AG09319 (cell line): ENCODE measurements at places on chromosomes 7 and 10.

- no peak for DNase-seq
These were observed 58.6 kb downstream of the ADRB1 start for GRCh38 chr10:114102256-114102655.

- DNase-seq, result no peak
These were observed 35.6 kb downstream of the POLL start for GRCh38 chr10:101552442-101552841.

DNA sequence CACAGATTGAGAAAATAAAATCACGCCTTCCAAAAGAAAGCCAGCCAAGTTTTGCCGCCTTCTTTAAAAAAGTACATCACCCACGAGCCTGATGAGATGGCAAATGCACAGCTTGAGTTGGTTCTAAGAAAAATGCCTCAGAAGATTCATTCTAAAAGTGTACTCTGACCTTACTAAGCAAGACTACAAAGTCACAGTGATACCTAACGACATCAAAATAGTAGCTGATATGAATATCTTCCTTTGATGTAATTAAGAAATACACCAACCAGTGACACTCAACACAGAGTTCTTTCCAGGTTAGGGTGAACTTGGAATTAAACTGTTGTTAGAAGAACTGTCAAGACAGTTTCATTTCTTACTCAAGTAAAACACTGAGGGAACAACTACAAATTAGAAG lies 78.0 kb upstream of the AMPH start:
- no peak for DNase-seq

DNA sequence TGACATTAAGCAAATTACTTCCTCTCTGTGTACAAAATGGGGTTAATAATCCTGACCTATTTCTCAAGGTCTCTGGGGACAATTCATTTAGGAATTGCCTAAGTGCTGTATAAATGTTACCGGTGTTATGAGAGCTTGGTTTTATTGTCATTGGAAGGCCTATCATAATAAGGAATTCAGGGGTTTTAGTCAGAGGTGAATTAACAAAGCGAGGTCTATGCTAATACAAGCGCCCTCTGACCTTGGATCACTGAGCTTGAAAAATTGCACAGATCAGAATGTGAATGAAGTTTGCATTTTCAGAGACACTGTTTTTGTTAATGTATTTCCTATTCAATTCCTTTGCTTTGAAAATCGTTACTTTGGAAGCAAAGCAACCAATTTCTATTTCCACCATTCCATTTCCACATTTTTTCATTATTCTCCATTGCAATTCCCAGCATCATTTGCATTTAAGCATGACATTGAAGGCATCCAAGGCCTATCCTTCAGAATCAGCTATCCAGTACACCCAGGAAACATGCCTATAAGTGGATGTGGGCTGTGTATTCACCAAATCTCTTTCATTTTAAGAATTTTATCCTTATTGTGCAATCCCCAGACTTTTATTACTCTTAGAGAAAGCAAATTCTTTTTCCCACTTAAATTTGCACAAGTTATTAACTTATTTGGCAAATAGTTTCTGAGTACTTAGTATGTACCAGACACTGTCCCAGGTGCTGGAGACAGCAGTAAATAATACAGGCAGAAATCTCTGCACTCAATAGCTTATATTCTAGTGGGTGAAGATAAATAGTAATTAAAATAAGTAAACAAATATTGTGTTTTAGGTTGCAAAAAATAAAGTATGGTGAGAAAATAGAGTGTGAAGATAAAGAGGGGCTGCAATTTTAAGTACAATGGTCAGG lies 133.1 kb downstream of the NRCAM start:
- no peak for DNase-seq

DNA sequence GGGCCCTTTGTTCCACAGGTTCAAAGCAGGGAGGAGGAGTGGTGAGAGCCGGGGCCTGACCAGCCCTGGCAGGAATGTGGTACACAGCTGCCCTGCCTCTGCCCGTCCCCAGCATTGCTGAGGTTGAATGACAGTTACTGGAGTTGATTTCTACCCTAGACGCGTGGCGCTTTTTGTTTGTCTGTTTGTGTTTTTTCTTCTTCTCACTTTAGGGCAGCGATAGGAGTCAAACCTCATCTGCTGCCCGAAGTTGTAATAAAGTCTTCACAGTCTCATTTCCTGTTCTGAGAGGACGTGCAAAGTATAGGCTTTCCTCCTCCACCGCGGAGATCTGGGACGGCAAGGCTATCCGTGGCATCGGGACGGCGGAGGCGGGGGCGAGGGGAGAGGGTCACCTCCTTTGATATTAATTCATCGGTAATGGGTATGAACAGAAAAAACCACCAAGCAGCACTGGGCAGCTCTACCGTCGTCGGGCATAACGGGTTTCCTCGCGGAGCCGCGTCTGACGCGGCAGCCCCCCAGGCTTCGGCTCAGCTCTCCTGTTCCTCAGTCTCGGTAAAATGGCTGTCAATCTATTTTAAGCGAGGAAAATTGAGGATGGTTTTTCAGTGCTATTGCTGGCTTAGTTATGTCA lies 160.8 kb downstream of the LRMDA start:
- DNase-seq, result no peak

- no peak for DNase-seq
These were observed 90.4 kb downstream of the OSBPL3 start for GRCh38 chr7:24889611-24890010.

GRCh38 chr10:24456322-24456721 lies 247.4 kb downstream of the KIAA1217 start:
- DNase-seq, result no peak

- DNase-seq, result no peak
These were observed 11.2 kb downstream of the CASP2 start for GRCh38 chr7:143299346-143299745.

DNA sequence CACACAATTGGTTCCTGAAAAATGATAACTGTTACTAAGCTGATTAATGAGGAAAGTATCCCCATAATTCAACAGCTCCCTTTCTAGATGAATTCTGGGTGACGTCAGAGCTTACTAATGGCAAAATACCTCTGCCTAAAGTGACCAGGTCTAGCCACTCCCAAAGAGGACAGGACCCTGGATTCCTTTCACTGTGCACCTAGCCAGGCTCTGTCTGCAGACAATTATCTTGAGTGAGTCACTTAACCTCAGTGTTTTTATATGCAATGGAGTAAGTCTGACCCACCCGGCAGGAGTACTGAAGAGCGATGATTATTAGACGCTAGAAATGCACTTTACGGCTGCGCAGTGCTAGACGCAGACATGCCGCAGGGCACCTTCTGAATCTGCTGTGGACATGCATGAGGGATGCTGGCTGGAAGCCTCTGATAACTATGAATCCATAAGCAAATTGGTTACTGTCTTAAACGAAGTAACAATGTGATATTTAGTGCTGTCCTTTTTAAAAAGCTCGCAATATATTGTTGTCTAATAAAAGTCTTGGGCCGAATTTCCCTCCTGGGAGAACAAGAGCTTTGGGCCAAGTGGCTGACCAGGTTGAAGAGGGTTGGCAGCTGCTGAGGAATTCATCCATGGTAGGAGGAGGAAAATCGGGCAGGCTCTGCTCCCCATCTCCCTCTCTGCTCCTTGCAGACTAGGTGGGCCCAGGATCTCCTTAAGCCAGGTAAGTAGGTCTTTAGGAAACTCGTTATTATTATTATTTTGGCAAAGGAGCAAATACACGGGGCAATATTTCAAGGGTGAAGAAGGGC lies 4.6 kb upstream of the INPP5A start:
- DNase-seq, result no peak

- no peak for DNase-seq
These were observed 608.2 kb downstream of the GALNT17 start for GRCh38 chr7:71740174-71740560.

- DNase-seq, result no peak
These were observed 72.5 kb upstream of the UCN3 start for GRCh38 chr10:5292196-5292735.

DNA sequence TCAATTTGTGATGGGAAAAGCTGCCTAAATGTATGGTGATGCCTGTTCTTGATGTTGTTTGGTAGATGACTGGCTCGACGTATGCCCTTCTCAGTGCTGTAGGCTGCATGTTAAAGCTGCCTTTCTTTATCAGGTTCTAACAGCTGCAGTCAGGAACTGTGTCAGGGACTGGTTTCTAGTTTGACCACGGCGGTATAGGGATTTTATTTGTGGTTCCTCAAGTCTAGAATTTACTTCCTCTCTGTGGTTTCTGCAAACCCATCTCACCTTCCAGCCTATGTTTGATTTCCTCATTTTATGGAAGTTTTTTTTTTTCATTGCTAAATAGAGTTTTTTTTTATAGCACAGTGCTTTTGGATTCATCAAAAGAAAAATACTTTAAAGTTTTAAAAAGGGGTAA lies 26.5 kb downstream of the LMTK2 start:
- no peak for DNase-seq

- DNase-seq, result no peak
These were observed 65.5 kb downstream of the MLLT10 start for GRCh38 chr10:21599582-21599981.

DNA sequence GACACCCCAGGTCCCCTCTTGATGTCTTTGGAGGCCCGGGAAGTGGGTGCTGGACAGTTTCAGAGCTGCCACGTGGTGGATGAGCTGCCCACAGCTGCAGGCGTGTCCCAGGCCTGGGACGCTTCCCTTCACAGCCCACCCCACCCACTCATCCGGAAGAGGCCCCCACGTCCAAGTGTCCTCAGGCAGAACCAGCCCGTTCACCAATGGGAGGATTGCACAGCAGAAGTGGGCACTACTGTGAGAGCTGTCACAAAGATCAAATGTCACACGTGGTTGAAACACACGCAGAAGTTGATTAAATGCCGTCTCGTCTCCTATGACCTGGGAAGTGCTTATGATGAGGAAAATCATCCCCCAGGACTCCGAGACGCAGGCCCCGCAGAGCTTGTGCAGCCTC lies 52.9 kb downstream of the STK32C start:
- DNase-seq, result no peak

GRCh38 chr7:133561396-133561795 lies 308.5 kb downstream of the EXOC4 start:
- no peak for DNase-seq

DNA sequence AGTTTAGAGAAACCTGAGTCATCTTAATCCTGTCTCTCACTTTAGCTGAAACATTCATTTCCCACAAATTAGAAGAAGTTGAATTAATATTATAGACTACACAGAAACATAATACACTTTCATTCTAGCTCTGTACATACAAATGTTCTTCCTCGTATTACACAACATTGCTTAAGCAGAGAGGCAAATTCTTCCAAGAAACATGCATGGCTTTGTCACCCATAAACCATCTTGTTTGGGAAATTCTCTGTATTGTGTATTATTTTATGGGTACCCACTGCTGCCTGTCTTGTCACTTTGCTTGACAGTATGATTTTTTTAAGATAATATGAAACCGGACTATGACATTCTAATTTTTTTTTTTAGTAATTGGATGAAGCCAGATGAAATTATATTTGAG lies 104.0 kb downstream of the SRI start:
- DNase-seq, result no peak

DNA sequence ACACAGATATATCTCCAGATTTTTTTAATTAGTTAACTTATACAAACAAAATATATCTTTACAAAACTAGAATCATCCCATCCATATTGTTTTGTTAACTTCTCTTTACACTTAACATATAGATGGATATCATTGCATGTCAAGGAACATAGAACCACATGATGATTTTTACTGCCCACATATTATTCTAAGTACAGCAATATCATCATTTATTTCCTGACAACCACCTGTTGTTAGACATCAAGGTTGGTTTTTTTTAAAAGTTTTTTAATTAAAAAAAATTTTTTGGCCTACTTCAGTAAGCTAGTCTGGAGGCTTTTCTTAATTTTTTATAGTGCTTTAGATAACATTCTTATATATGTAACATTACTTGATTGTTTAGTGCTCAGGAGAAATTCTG lies 38.9 kb upstream of the BAMBI start:
- no peak for DNase-seq

GRCh38 chr7:99363286-99363685 lies 11.2 kb upstream of the ARPC1B start:
- DNase-seq, result no peak

- no peak for DNase-seq
These were observed 58.5 kb upstream of the IGFBP3 start for GRCh38 chr7:45979275-45980180.

DNA sequence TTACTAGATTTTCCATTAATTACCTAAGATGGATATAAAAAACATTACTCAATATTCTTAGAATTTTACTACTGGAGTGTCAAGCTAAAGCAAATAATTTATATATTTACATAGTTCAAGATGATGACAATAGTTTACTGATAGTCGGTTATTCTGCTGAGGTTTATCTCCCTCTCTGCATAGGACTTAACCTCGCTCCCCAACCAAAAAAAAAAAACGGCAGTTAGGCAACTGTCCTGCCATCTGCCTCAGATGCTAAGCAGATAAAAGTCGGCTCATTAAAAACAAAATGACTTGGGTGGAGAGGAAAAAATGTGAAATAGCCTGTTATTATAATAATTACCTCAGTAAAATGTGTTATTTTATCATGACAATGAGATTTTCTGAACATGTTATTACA lies 14.0 kb upstream of the ITGB8 start:
- DNase-seq, result no peak

GRCh38 chr7:29920491-29920890 lies 69.1 kb downstream of the SCRN1 start:
- no peak for DNase-seq

GRCh38 chr10:30467651-30468338 lies 33.8 kb downstream of the MAP3K8 start:
- no peak for DNase-seq

- DNase-seq, result no peak
These were observed 43.6 kb upstream of the WNT16 start for GRCh38 chr7:121285066-121285667.

DNA sequence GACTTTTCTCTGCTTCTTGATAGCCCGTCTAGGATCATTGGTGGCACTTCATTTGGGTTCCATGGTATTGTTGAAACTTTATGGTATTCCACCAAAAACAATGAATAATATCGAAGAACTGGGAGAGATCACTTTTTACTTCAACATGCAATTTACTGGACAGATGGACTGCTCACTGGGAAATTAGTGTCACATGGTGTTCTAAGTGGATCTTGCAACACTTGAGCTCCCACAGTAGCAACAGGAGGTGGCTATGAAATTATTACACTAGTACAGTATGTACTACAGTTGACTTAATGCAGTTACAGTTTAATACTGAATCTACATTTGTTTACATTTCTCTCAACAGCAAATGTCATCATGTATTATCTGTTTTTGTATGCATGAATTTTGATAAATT lies 997.3 kb downstream of the REEP3 start:
- no peak for DNase-seq

DNA sequence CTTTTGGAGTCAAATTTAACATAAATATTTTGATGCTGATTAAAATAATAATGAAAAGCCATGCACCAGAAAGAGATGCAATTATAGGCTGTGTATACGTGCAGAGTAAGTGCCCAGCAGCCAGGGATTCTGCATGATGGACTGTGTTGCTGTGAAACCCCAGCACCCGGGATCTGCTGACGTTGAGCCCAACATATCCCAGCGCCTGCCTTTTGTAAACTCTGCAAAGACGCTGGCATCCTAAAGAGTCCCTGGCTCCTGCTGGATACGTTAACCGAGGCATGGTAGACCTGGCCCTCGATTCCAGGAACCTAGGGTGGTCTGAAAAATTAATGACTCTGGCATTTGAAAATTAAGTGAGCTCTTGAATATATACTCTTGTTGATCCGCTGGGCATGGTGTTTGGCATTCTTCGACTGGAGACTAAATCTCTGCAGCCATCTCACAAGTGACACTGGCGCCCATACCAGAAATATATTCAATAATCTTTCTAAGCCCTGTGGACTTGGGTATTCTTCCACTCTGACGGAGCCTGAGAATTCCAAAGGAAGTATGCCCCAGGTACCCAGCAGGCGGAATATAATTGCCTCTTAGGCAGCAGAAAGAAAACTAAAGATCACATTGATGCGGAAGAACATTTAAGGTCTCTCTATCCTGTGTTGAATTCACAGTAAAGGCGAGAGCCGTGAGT lies 191.2 kb upstream of the SH2B2 start:
- no peak for DNase-seq
